Activated T-cell treated with anti-CD3 and anti-CD28 coated beads, Interleukin-2, amount 50 U/mL, for 72 hours (primary cell): ENCODE measurements at places on chromosomes 13 and 19.

DNA sequence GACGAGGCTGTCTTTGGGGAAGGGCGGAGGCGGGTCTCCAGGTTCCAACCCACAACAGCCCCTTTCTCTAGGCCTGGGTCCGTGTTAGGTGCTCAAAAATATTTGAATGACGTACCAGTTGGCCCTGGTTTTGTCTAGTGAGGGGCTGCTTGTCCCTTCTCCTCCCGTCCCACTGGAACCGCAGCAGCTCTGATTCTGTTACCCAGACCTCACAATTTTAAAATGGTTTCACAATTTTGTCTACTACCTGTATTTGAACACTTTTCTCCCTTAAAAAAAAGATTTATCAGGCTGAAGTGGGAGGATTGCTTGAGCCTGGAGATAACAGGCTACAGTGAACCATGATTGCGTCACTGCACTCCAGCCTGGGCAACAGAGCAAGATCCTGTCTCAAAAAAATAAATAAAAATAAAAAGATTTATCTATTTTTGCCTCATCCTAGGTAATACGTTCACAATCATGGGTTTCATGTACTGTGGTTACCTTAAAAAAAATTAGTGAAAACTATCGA lies 1.3 kb upstream of the IRF2BP1 start:
- DNase-seq = no peak

GRCh38 chr19:18700501-18701249 lies 17.2 kb downstream of the CRTC1 start:
- peak; percentile 75 for DNase-seq

GRCh38 chr19:49799798-49800376 lies 13.2 kb downstream of the FUZ start:
- DNase-seq = no peak

DNA sequence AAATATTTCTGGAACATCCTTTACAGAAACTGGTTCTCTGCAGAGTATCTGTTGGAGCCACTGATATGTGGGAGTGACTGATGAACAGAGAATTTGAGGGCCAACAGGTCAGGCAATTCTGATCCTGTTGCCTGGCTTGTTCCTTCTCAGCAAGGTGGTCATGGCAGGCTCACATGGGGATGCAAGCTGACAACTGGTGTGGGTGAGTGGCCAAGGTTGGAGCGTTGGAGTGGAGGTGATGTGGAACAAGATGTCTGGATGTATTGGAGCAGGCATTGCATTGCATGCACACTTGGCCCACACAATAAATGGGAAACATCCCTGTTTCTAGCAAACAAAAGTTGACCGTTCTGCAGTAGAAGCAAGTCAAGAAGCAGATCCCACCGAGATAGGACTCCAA lies 380.7 kb downstream of the ZNF536 start:
- DNase-seq = no peak

DNA sequence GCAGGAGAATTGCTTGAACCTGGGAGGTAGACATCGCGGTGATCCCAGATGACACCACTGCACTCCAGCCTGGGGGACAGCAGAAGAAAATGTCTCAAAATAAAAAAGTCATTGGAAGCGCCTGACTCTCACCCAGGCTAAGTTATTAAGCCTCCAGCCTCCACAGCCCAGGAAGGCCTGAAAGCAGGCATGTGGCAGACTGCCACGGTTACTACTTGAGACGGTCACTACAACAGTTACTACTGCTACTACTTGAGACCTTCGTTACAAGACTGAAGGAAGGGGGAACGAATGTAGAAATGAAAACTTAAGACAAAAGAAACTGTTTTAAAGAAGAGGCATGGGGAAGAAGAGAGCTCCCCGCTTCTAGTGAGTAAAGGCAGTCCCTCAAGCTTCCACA lies 9.6 kb downstream of the PRR22 start:
- no peak for DNase-seq

DNA sequence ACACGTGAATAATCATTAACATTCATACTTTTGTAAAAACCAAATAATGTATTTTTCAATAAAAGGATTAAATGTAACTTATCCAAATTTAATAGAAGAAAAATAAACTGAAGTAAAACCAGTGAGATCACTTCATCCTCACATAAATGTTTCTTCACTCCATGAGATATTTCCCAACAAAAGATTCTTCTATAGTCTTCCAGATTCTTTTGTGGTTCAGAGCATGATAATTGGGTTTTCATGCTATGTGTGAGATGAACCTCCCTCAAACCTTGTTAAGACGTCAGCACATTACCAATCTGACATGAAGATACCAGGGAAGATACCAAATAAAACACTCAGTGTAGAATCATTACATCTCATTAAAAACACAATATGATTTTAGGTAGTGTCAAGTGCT lies 62.9 kb upstream of the OXGR1 start:
- no peak for DNase-seq

DNA sequence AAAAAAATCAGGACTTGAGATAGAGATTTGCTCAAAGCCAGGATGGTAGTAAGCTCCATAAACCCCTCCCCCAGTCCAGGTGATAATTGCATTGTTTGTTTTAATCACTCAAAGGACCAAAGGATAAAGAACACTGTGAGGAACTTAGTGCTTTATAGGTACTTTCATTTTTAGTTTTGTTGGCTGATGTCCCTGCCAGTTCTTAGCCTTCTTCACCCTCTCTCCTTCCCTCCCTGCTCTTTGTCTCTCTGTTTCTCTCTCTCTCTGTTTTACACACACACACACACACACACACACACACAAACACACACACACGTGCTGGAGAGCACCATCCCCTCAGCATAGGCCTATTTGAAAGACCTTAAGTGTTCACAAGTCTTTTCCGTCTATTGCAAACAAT lies 5.2 kb downstream of the FRY start:
- no peak for DNase-seq

DNA sequence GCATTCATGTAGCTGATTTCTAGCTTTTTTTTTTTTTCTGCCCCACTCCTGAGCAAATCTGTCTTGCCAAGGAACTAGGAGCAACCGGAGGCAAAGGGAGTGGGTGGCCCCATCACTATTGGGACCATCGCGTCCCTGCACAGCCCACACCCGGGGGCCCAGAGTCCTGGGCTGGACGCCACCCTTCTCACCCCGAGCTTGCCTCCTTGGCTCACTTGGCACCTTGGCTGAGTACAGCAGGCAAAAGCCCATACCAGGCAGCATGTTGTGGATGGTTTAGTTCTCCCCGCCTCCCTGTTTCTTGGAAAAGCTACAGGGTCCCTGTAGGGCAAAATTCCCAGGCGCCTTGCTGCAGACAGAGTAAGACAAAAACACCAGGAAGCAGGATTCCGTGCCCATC lies 13.7 kb downstream of the SMIM24 start:
- no peak for DNase-seq

- DNase-seq = no peak
These were observed 28.0 kb downstream of the BTBD2 start for GRCh38 chr19:1987197-1988187.

GRCh38 chr19:1132552-1133383 lies 29.0 kb downstream of the GPX4 start:
- DNase-seq = peak; percentile 74

DNA sequence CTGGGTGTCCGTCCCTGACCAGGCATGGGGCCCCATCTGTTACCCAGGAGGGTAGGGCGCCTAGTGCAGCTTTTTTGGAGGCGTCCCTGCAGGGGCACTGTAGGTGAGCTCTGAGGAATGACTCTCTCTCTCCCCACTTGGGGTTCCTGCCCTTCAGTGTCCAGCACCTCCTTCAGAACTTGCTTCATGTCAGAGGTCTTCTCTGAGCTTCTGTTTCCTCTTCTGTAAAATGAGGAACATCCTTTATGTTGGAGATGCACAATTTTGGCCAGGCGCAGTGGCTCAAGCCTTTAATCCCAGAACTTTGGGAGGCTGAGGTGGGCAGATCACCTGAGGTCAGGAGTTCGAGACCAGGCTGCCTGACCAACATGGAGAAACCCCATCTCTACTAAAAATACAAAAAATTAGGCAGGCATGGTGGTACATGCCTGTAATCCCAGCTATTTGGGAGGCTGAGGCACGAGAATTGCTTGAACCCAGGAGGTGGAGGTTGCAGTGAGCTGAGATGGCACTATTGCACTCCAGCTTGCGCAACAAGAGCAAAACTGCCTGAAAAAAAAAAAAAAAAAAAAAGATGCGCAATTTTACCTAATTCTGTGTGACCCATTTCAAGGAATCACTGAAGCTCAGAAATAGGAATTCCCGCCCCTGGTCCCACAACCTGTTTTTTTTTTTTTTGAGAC lies 15.2 kb upstream of the PIK3R2 start:
- no peak for DNase-seq

DNA sequence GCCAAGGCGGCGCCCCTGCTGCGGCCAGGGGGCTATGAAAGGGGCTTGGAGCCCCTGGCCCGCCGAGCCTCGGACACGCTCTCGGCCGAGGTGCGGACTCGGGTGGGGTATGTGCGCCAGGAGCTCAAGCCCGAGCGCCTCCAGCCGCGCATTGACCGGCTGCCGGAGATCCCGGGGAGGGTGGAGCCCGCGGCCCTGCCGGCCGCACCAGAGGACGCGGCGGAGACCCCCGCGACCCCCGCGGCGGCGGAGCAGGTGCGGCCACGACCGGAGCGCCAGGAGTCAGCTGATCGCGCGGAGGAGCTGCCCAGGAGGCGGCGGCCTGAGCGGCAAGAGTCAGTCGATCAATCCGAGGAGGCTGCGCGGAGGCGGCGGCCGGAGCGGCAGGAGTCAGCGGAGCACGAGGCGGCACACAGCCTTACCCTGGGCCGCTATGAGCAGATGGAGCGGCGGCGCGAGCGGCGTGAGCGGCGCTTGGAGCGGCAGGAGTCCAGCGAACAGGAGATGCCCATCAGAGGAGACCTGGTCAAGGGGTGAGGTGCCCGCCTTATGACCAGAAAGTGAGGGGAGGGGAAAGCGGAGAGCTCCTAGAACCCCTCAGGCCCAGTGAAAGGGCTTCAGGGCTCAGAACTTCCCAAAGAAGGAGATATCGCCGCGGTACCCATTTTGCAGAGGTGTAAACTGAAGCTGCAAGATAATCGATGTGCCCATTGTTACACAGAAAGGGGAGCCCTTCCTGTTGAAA lies 8.8 kb upstream of the SHKBP1 start:
- no peak for DNase-seq

GRCh38 chr19:3479177-3479833 lies 1.0 kb downstream of the SMIM24 start:
- peak; percentile 51 for DNase-seq

- peak; percentile 93 for DNase-seq
These were observed 1.2 kb upstream of the LENG9 start for GRCh38 chr19:54464630-54465425.

DNA sequence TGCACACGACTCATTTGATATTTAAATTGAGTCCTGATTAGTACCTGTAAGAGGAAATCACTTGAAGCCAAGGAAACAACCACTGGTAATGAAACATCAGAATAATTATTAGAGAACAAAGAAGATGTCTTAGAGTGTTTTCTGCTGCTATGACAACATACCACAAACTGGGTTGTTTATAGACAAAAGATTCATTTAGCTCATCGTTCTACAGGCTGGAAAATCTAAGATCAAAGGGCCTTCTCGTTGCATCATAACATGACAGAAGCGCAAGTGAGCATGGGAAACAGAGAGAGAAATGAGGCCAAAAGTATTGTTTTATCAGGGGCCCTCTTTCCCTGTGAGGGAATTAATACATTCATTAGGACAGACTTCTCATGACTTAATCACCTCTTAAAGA lies 1024.0 kb upstream of the PCDH9 start:
- no peak for DNase-seq

GRCh38 chr19:8512115-8512967 lies 1.6 kb downstream of the ZNF414 start:
- peak; percentile 43 for DNase-seq

DNA sequence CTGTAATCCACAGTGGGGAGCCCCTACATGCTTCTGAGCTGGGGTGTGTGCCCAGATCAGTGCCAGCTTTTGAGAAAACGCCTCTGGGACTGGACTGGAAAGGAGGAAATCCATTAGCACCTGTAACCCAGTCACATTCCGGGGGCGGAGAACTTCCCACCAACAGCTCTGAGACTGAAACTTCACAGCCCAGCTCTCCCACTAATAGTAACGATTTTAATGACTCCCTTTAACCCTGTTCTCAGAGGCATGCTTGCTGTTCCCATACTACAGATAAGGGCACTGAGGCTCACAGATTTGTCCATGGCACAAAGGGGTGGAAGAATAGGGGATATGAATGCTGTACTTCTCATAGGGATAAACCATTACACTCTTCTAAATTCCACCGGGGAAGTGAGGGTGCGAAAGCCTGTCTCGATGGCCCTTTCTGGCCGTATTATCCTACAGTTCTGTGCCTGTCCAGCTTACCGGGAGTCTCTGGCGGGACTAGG lies 851 bp downstream of the FBXO46 start:
- DNase-seq = no peak

DNA sequence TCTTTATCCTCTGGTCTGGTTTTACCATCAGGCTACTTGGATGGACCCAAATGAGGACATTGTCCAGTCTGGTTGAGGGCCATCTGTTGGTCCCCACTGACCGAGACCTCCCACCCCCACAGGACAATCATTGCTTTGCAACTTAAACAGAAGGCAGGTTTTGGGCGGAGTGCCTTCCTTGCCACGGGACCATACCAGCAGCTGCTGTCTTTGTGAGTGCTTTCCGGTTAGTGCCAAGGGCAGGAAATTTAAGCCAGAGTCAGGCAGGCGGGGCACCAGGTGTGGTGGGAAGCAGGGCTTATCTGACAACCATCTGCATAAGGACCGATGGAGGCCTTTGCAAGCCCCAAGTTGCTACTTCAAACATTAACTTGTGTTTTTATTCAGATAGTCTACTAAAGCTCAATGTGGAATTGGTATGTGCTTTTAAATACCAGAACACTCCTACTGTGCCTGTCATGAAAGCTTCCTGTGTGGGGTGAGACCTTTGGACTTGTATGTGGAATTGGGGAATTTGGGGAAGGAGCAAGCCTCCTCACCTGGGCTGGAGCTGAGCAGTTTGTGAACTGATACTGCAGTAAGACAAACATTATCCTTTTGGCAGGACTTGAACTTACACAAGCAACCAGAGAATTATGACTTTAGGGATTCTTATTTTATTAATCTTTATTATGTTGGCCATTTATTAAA lies 39.3 kb upstream of the UBE2L5 start:
- DNase-seq = no peak

DNA sequence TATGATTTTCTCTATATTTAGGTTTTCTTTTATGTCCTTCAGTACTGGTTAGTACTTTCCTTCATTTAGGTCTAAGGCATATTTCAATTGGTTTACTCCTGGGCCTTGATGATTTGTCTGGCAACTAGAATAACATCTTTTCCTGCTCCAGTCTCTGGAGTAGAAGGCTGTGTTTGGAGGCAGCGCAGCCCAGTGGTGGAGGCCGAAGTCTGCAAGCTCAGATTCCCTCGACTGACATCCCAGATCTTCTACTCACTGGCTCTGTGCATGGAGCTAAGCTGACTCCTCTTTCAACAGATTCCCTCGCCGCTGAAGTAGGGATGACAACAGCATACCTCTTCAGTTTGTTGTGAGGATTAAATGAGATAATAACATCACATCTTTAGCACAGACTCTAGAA lies 141.0 kb downstream of the RAP2A start:
- DNase-seq = peak; percentile 18

- DNase-seq = no peak
These were observed 479.4 kb downstream of the IRS2 start for GRCh38 chr13:109307027-109307426.

- DNase-seq = peak; percentile 98
These were observed at the start of gene SNRPA for GRCh38 chr19:40750874-40751537. Gene SNRPA (plus strand): TSS chr19:40751203. CDS start chr19:40751409, 206 bp downstream.

GRCh38 chr13:33227927-33228647 lies 57.5 kb downstream of the STARD13 start:
- no peak for DNase-seq

GRCh38 chr13:48561466-48562235 lies 28.8 kb upstream of the RCBTB2 start:
- DNase-seq = no peak
